ENCODE measurements at places on chromosomes 5 and 9.

GRCh38 chr9:109536859-109537258 lies 38.8 kb upstream of the PTPN3 start:
- DNase-seq: no peak

DNA sequence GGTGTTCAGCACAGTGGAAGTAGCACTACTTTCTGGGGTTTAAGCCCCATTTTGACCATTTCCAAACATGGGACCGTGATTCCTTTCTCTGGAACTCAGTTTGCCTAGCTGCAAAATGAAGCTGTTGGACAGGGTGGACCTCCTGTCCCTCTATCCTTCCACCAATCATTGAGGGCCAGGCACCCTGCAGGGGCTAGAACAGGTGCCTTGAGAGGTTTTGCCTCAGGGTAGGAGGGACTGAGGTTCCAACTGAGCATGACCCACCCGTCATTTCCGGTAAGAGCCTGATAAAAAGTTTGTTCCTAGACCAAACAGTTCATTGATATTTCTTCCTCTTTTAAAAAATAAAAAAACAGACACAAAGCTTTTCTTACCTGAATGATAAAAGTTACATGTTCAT lies 116.5 kb downstream of the MVB12B start:
- DNase-seq: no peak

GRCh38 chr5:38739011-38739704 lies 106.7 kb upstream of the OSMR start:
- DNase-seq: no peak

DNA sequence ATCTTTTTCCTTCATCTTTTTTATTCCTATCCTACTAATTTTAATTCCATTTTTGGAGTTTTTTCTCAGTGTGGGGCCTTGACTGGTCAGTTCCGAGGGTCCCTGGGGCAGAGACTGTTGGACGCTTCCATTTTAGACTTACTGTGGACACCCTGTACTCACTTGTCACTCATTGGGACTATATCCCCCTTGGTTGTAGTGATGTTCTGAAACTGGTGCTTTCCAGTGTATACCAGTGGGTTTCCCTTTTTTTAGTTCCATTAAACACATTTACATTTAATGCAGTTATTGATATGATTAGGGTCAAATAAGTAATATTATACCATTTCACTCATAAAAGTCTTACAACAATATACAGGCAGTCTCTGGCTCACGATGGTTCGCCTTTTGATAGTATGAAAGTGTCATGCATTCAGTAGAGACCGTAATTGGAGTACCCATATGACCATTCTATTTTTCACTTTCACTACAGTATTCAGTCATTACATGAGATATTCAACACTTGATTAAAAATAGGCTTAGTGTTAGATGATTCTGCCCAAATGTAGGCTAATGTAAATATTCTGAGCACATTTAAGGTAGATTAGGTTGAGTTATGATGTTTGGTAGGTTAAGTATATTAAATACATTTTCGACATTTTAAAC lies 46.0 kb downstream of the CNOT6 start:
- no peak for DNase-seq

DNA sequence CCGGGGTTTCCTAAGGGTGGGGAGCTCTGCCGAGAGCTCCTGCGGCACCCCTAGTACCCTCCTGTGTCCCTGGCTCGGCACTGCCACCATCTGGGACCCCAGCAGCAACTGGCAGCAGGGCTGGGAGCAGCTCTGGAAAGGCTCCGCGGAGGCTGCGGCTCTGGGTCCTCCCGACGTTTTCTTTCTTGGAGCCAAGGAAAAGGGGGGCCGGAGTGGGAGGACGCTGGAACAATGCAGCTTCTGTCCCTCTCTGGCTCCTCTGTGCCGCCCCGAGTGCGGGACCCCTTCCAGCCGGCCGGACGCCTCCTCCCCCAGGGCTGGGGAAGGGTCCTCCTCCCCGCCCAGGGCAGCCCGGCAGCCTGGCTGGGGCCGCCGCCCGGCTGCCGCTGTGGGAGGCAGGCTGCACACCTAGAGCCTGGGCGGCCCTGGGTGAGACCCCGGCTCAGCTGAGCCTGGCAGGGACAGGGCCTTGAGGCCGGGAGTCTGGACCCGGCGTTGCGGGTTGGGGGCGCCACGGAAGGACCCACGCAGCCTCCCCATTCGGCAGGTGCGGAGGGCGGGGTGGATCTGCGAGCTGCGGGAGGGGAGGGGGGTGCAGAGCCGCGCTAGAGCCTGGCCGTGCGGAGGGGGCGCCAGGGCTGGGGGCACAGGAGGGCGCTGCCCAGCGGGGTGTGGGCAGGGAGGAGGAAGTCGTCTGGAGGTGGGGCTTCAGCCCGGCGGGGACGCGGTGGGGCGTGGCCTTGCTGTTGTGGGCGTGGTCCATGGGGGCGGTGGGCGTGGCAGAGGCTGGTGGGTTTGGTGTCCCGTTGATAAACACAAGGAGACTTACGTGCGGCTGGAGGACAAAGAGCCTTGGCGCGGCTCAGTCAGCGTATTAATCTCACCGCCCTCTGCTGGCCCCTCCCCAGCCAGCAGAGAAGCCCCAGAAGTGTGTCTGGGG lies 15.1 kb downstream of the GPSM1 start:
- peak; percentile 39 for DNase-seq

All from NCI-H2081 (cell line).